ENCODE measurements at places on chromosomes 1 and 21.
A peak's percentile ranks its signal among the peaks of the same experiment; 100 is the strongest.

DNA sequence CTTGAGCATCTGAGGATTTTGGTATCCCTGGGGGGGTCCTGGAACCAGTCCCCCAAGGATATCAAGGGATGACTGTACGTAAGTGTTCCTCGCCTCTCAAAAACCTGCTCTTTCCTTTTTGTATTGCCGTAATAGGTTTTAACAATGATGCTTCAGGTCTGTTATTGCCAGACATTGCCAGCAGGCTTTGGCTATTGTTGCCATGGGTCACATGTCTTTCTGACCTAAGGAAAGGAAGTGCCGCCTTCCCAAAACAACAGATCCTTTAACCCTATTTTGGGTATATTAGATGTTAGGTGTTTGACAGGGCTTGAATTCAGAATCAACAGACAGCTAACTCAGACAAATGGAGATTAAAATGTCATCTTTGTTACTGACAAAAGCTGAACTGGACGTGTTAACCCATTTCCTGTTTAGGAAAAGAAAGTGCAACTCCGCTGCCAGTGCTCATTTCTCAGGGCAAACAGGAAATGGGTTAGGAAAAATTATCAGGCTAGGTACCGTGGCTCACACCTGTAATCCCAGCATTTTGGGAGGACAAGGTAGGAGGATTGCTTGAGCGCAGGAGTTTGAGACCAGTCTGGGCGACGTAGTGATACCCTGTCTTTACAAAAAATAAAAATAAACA is 12.4 kb upstream of the PRPF38B start:
- DNase-seq = no peak

- DNase-seq = no peak
Observed at GRCh38 chr1:32742199-32742947, 39.8 kb upstream of the SYNC start.

DNA sequence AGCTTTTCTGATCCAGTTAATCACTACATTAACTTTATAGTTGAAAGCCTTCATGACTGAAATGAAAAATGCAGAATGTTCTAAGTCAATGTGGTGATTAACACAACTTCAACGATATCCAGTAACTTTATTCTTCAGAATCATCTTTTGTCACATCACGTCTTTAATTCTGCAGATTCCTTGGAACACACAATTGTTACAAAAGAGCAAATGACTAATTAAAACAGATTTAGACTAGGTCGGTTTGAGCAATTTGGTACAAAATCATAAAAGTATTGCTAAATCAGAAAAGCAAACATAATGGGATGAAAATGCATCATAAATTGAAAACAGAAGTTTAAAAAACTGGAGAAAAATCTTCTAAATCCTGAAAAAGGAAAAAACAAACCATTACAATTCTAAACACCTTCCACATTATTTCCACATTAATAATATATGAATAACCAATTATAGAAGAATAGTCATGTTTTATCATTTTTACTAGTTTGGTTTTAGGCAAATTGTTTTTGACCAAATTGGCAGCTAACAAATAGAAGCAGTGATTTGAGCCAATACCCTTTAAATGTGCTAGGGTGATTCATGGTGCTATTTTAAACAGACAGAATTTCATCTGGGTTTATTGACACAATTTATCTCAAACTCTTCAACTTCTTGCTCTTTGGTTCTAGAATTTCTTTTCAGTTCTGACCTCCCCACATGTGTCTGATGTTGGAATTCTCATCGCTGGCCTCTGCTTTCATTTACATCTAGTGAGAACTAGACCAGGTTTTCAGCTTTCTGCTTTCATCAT is 468.1 kb upstream of the PTBP2 start:
- no peak for DNase-seq

DNA sequence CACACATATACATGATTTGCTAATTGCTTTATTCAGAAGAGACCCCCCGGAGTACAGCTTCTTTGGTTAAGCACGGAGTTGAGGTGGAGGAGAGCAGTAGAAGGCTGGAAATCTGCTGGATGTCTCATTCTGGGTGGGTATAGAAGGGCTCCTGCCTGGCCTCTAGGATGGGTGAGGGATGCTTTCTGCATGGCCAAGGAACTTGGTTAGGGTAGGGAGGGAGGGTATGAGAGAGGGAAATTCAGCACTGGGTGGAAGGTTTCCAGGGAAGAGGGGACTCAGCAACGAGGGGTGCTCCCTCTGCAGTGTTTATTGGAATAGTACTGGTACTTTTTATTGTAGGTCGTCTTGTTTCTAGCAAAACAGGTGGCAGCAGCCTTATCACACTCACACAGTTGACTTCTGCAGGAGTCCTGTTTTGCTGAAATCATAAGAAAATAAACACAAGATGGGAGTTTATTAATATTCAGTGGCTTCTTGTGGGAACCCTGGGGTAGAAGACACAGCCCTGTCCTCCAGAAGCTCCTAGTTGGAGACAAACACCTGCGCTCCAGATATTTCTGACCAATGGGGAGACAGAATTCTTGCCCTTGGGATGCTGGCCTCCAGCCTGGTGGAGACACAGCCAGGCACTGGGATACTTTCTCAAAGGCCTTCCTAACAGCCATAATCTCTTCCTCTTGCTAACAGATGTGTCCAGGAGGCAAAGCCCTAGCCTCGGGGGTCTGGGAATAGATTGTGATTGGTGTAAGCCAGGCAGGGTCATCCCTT is 3.8 kb downstream of the PLA2G2A start:
- no peak for DNase-seq

GRCh38 chr1:222759451-222760035 is 22.5 kb downstream of the FAM177B start:
- DNase-seq = no peak

DNA sequence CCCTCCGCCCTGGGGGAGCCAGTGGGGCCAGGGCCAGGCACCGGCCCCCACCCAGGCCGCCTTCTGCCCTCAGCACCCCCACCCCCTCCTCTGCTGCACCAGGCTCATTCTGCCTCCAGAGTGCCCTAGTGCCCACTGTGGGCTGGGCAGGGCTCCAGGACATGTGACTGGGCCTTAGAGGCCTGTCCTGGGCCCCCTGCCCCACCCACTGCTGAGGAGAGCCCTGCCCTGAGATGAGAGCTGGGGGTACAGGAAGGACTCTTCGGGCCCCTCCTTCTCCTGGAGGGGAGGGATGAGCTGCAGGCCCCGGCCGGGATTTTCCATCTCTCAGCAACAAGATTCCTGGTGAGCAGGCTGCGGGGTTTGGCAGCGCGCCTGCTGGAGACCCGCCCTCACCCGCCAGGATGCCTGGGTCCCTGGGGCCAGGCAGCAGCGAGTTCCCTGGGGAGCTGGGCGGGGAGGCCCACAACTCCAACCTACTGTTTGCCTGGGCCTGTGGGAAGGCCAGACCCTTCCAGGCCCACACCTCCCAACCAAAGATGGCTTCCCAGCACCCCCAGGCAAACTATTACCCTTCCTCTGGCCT is 14.0 kb downstream of the AHDC1 start:
- no peak for DNase-seq

GRCh38 chr21:36034211-36034913 is 26.0 kb downstream of the SETD4 start:
- DNase-seq = no peak

- no peak for DNase-seq
Observed at GRCh38 chr1:26531651-26532131, 2.1 kb downstream of the RPS6KA1 start.

DNA sequence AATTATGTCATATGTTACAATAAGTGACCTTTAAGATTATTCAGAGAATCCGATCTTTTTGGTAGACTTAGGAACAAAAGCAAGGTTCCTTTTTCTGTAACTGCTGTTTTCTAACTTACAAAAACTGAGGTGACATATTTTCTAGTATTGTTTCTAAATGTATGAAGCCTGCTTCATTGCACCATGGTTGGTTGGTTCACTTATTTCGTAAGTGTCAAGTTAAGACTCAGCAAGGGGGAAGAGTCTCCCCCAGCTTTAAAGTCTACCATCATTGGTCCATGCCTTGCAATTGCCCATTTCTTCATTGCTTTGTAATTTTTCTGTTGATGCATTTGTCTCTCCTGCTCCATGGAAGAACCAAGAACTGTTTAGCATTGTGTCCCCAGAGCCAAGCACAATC is 136.9 kb downstream of the DISC1 start:
- DNase-seq = no peak

DNA sequence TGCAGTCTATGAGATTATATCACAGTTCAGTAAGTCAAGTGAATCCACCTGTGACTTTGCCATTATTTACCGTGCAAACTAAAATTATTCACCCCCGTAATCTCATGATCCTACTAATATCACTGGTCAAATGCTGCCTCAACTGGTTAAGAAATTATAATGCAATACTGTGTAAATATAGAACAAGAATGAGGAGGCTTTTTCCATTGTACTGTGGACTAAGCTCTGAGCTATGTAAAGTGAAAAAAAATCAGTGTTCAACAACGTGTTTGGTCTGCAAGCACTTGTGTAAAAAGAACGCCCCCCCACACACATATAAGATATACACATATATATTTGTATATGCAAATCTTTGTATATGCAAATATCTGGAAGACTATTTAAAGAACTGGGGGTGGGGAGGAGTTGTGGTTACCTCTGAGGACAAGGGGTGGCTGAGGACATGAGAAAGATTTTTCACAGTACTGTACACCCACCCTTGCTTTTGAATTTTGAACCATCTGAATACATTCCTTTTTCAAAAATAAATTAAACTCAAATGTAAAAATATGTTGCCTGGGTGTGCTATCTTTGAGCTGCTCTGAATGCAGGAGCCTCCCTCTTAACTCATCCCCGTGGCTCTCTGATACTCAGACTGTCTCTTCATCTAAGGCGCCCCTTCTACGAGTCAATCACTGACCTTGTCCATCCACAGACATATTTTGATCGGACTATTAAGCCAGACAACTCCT is 57.0 kb downstream of the PTP4A2 start:
- no peak for DNase-seq

GRCh38 chr1:205396967-205397616 is 24.8 kb downstream of the LEMD1 start:
- DNase-seq = peak; percentile 79

DNA sequence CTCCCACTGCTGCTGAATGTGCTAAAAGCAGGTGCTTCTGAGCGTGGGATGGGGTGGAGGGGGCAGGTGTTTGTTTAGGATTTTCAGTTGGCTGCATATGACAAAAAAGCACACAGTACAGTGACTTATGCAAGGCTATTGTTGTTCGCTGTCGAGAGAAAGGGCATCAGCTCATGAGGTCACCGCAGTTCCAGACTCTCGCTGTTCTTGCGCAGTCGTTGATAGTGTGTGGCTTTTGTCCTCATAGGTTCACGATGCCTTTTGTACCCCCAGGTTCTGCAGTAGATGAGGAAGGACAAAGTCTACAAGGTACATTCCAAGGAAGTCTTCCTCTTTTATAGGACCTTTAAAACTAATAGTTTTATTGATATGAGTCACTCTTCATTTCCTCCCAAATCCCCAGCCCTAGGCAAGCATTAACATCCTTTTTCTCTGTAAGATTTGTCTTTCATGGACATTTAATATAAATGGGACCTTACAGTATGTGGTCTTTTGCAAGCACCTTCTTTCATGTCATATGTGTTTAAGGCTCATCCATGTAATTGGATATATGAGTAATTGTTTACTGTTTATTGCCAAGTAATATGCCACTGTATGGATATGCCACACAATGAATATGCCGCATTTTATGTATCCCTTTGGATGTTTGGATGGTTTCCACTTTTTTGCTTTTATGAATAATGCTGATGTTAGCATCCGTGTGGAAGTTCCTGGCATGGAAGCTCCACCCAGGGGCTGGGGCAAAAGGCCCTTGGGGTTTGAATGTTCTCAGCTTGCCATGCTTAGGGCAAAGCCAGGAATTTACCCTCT is 14.5 kb upstream of the NLRP3 start:
- no peak for DNase-seq

DNA sequence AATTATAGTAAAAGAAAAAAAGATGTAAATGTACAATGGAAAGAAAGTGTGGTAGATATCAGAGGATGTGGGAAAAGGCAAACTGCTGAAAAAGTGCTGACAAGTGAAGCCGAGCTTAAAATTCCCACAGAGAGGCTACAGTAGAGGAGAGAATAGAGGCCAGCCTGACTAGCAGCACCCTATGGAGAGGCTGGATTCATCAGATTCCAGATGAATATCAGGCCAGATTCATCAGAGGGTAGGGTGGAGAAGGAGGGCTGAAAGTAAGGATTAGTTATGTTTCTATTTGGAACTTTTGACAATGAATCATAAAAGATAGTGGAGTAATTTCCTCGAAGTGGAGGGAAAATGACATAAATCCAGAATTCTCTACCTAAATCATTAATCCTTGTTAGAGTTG is 60.4 kb upstream of the NEK7 start:
- DNase-seq = no peak

DNA sequence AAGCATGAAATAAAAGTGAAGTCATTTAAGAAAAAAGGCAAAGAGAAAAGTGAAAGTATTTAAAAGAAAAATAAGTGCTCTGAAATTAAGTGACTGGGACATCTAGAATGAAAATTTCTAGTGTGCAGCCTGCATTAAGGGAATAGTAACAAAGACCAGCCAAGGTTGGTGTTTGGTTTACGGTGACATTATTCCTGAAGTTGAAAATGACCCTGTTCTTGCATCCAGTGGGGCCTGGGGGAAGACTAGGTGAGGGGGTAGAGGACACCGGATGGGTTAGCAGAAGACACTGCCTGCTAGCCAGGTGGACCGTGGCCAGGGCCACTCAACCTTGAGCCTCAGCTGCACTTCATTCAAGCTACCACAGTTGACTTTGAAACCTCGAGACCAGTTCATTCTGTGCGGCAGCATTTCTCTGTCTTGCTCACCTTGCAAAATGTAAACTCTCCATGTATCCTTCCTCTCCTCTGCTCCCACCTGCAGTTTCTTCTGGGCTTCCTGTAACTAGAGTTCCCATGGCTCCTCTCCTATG is 14.3 kb upstream of the KCNK1 start:
- DNase-seq = no peak

GRCh38 chr1:172845865-172846264 is 187.0 kb downstream of the FASLG start:
- DNase-seq = no peak

GRCh38 chr1:155064111-155064831 is 731 bp downstream of the EFNA4 start:
- no peak for DNase-seq

GRCh38 chr1:9721606-9722377 is 70.3 kb downstream of the PIK3CD start:
- DNase-seq = no peak

DNA sequence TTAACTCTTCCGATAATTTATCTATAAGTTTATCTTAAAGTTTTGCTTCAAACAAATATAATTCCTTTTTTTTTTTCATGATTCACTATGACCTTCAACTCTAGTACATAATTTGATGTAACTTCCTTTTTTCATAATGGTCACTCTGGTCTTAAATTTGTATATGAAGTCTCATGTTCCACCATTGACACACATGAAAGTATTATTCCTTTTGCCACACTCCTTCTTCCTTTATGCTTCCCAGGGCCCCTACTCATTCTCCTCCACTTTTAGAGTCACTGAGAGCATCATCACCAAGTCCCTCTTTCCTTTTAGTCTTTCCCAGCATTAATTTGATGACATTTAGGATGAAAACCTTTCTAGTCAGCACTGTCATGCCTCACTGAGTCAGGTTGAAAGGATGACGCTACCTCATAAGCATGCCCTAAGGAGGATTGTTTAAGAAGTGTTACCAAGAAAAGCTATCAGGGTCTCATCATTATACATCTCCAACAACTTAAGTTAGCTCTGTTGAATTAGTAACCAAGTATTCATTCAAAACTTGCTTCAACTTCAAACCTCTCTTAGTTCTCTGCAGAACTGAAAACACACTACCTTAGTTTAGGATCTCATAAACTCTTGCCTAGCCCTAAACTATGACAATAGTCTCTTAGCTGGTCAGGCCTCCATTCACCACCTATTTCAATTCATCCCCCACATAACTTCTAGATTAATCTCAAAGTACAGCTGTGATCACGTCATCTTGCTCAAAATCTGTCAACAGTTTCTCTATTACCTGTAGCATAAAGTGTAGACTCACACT is 14.5 kb downstream of the AUNIP start:
- no peak for DNase-seq

GRCh38 chr21:36627242-36627641 is 71.7 kb upstream of the SIM2 start:
- no peak for DNase-seq

Measured in NCI-H187 (cell line).